Tibial artery (tissue), 4 donors: ENCODE measurements at places on chromosomes 11 and 22.

GRCh38 chr22:44045145-44045544, 21.0 kb downstream of the PARVB start:
- DNase-seq: no peak

GRCh38 chr22:44452531-44453420, 45.3 kb downstream of the RTL6 start:
- no peak for DNase-seq

GRCh38 chr11:23988381-23989006, 508.4 kb upstream of the LUZP2 start:
- no peak for DNase-seq

DNA sequence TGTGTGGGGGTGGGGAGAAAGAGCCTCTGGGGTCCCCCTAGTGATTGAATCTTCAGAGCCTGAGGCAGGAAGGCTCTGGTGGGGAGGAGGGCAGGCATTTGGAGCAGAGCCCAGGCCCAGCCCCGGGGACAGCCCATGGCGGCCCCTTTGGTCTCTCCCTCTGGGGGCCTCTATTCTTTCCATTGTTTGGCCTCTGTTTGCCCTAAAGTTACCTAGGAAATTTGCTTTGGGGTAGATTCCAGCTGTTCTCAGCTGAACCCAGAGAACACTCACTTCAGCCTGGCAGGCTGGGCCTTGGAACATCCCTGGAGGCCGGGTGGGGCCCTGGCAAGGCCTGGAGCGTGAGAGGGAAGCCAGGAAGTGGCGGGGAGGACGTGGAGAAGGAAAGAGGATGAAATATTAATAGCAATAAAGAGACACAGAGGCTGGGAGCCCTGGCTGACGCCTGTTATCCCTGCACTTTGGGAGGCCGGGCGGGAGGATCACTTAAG, 22.9 kb upstream of the A4GALT start:
- DNase-seq: peak; percentile 97

DNA sequence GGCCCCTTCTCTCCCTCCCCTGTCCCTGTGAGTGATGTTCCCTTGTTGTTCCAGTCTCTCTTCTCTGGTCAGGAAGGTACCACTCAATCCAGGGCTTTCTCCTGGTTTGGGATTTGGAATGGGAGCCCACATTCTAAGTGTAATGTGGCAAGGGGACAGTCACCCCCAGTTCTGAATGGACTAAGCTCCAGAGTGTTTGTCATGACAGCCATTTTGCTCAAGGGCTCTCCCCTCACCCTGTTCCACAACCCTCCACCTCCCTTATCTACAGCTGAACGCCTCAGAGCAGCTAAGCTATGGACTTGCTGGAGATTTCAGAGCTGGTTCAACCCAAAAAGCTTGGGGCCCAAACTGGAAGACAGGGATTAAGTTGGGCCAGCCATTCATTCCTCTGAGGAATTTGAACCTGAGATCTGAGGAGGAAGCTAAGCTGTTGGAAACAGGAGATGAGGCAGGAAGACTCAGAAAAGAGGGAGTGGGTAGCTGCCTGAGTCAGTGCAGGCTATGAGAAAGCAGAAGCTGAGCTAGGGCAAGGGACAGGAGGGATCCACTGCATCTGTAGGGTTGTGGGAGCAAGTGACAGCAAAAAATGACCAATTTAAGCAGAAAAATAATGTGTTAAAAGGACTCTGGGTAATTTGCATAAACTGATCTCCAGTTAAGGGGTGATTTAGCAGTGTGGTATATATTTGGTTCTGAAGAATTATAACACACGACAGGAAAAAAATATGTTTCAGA, 22.9 kb upstream of the FCHSD2 start:
- no peak for DNase-seq

GRCh38 chr11:83282084-83282716, 4.0 kb downstream of the CCDC90B start:
- no peak for DNase-seq

DNA sequence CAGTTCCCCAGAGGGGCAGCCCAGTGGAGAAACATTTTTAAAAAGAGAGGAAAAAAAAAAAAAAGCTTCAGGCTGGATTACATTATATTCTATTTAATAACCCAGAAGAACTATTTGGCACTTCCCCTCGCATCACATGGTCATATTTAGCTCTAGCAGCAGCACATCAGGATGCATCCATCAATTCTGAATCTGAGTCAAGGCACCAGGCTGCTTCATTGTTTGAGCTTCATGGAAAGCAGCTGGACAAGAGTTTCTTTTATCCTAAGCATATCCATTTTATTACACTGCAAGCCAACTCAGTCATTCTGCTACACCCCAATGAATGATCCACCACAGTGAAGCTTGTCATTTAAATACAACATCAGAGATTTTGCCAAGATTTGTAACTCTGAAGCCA, 10.0 kb downstream of the SPTY2D1 start:
- no peak for DNase-seq

GRCh38 chr11:101435408-101435973, 148.3 kb downstream of the TRPC6 start:
- no peak for DNase-seq

DNA sequence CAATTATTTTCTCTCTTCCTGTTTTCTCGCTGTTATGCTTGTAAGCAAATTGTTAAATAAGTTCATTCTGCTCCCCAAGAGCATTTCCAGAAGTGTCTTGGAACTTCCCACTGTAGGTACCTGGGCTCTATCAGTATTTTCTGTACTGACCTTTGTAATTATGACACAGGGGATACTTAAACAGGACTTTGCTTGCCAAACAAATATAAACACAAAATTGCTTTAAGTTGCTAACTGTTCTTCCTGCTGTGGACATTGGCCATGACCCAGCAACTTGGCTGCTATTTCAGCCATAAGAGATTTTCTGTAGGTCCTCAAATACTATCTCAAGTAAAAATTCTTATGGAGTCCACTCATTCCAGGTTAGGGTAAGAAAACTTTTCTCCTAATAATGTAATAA, 30.1 kb downstream of the SYT9 start:
- no peak for DNase-seq

- no peak for DNase-seq
Measured at GRCh38 chr22:24994070-24994763, 41.7 kb downstream of the KIAA1671 start.

DNA sequence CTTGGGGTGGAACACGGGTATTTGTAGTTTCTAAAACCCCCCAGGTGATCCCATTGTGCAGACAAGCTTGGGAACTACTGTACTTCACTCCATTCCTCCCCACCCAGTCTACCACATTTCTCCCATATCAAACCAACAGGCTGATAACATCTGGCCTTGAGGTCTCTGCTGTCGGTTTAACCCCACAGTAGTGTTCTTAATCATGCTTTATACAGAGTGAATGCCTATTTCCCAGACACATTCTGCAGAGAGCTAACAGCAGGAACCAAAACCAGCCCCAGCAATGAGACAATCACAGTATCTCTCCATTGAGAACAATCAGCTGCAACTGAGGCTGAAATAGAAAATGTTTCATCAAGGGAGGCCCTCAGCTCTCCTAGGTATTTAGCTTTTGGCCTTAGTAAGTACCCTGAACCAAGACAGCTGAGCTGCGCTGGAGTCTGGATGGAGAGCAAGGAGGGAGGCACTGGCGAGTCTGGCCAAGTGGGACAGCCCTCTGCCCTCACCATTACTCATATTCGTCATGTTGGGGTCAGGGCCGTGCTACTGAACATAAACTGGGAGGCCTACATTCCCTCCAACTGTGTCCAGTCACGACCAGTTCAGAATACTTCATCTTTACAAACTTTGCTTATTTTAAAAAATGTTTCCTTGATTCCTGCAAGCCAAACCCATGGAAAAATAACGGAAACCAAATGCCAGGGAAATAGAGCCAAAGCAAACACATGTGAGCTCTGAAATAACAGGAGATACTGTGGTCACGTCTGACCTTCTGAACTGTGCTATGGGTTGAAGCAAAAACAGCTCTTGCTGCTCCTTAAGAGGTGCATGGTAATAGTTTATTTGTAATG, 81.0 kb downstream of the CCDC34 start:
- peak; percentile 82 for DNase-seq

- peak; percentile 90 for DNase-seq
Measured at GRCh38 chr11:65558930-65559509, 861 bp upstream of the LTBP3 start.

DNA sequence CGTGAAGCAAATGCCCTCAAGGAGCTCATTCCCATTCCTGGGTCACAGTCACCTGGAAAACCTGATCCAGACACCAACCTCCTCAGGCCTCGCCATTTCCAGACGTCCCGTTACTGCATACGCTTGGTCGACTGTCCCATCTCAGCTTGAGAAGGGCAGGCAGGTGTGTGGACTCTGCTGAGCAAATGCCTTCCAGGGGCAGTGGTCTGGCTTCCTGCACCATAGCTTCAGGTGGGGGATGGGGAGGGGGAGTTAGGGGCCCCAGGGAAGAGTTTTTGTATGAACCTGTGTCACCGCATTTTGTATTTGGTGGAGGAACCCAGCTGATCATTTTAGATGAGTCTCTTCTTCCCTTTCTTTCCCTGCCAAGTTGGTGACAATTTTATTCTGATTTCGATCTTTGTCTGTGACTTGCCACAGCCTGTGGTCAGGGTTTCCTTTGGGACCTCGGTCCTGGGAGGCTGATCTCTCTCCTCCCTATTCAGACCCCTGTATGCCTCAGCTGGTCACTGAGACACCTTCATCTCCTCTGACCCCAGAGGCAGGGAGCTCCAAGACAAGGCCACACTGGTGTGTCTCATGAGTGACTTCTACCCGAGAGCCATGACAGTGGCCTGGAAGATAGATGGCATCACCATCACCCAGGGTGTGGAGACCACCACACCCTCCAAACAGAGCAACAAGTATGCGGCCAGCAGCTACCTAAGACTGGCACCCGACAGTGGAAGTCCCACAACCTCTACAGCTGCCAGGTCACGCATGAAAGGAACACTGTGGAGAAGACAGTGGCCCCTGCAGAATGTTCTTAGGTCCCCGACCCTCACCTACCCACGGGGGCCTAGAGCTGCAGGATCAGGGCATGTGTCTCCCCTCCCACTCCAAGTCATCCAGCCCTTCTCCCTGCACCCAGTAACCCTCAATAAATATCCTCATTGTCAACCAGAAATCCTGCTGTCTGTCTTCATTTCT, 22.9 kb downstream of the IGLL5 start:
- DNase-seq: no peak

DNA sequence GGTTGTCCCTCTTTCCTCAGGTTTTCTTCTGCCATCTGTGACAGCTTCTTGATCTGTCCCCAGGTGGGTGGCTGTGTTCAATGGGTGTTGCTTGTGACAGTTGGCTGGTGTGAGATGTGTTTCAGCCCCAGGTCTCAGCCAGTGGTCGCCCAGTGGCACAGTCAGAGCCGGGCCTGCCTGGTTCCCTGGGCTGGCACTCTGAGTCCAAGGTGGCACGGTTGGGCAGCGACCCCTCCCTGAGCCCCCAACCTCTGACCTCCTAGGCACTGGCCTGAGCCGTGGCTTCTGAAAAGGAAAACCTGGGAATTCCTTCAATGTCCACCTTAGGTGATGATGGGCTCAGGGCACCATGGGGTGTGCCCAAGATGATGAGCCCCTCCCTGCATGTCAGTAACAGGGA, 14.0 kb upstream of the PRODH start:
- DNase-seq: peak; percentile 51

DNA sequence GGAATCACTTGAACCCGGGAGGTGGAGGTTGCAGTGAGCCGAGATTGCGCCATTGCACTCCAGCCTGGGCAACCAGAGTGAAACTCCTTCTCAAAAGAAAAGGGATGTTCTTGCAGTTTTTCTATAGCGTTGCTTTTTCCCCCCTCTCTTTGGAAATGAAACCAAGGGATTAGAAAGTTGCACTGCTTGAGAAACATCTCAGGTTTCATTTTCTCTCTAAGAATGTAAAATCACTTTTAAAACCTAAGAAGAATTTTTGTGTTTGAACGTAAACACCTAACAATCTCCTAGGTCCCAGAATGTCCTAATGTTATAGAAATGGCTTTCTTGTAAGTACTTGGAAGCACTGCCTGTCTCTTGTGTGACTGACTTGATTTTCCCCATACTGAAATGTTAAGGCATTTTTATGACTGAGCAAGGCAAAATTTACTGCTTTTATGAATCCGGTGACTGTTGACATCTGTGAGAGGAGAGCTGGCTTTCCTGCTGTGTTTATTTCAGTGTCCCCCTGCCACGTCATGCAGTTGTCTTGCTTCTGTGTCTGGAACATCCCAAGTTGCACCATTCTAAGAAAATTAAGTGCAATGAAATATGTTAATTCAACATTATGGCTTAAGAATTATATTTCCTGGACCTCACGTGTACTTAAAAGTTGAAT, 37.7 kb downstream of the NF2 start:
- no peak for DNase-seq

GRCh38 chr22:46803031-46803880, 40.8 kb downstream of the TBC1D22A start:
- DNase-seq: no peak

DNA sequence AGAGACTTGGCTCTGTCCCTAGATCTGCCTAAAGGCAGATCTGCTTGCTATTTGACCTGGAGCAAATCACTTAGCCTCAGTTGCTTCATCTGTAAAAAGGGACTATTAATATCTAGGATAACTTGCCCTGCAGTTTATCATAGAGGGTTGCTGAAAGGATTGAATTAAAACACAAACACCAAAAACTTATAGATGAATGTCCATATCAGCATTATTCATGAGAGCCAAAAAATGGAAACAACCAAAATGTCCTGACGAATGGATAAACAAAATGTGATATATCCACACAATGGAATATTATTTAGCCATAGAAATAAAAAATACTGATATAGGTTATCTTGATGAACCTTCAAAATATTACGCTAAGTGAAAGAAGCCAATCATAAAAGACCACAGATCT, 67.2 kb downstream of the USP35 start:
- DNase-seq: no peak

GRCh38 chr11:87022254-87022653, 15.5 kb upstream of the TMEM135 start:
- no peak for DNase-seq

DNA sequence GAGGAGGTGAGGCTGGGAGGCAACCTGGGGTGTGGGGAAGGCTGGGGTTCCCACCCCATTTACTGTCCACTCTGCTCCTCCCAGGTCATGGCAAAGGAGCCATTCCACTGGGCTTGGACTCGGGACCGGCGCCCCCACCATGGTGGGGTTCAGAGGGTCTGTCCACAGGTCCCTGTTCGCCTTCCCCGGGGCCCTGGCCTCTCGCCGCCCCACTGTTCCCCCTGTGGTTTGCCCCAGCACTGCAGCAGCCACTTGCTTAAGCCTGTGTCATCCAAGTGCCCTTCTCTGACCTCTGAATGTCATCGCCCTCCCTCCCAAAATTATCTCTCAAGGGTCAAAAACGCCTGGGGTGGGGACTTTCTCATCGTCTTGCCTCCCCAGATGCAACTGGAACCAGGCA, 2.6 kb downstream of the SPDYC start:
- no peak for DNase-seq
